B cell (primary cell): ENCODE measurements at places on chromosomes 7 and 10. TPM values are rescaled to one million over a fixed set of nuclear protein-coding genes. Genes with fewer than 3 reads are reported as not detected.

DNA sequence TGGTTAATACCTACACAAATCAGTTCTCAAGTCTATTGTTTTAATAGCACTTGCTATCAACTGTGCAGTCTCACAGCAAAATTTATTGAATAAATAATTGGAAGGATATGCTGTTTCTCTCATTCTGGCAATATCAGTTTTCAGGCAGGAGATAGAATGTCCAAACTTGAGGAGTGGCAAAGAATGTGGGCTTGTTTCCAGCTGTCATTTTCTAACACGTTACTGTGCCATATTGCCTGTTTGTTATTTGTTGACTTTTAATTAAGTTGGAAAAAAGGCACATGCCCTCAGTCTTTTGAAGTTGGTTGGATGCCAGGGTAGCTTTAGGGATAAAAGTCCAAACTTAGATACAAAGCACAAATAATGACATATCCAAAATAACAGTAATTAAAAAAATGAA, 52.2 kb downstream of the MAGI2 start:
- DNase-seq = no peak

DNA sequence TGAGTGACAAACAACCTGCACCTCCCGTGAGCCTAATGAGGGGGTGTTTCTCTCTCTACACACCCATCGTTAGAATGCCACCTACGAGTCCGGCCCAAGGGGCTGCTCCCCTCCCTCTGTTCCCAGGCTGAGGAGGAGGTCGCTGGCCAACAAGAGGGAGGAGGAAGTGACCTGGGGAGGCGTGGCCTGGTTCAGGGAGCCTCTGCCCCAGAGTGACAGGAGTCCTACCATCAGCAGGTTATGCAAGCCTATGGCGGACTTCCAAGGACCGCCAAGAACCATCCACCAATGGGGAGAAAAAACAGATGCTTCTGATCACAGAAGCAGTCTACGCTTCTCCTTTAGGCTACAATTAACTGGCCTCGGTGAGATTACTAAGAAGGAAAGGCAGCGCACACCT, 12.3 kb upstream of the EGFR start:
- DNase-seq = no peak

GRCh38 chr10:102117391-102118159, 2.6 kb downstream of the LDB1 start:
- DNase-seq = peak; percentile 71

DNA sequence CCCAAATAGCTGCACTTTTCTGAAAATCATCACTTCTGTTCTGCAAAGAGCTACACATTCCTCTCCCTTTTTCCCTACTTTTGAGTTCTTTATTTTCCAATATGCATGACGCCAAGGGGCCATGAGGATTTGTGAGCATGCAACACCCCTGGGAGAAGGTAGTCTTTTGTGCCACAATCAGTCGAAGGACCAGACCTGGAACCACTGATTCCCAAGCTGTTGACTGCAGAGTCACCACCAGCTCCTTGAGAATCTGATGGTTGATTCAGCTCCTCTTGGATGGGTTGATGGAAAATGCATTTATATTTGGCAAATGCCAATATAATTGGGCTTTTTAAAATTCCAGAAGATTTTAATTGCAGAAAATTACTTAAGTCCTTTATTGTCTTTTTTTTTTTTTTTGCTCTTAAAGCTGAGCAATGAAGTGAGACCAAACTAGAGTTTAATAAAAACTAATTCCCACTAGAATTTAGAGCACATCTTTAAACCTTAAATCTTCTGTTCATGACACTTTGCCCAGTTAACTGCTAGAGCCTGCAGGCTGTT, 554.1 kb downstream of the TNS3 start:
- DNase-seq = no peak

- DNase-seq = peak; percentile 31
Observed at GRCh38 chr10:49594594-49594993, 15.5 kb upstream of the SLC18A3 start.

ZPBP gene
- polyA plus RNA-seq = 0.55 TPM in 1 of 2 replicates, not detected in the other

GRCh38 chr7:139708541-139708940, 69.3 kb downstream of the HIPK2 start:
- peak; percentile 72 for DNase-seq

GRCh38 chr7:149477494-149478443, 16.9 kb upstream of the ZNF777 start:
- DNase-seq = no peak

NEUROG3 gene
- polyA plus RNA-seq = 0.09 TPM in 1 of 2 replicates, not detected in the other

GRCh38 chr10:110422548-110422947, 75.2 kb upstream of the DUSP5 start:
- no peak for DNase-seq

CACUL1 gene
- 7.4 and 13.0 TPM in 2 replicates for polyA plus RNA-seq

DNA sequence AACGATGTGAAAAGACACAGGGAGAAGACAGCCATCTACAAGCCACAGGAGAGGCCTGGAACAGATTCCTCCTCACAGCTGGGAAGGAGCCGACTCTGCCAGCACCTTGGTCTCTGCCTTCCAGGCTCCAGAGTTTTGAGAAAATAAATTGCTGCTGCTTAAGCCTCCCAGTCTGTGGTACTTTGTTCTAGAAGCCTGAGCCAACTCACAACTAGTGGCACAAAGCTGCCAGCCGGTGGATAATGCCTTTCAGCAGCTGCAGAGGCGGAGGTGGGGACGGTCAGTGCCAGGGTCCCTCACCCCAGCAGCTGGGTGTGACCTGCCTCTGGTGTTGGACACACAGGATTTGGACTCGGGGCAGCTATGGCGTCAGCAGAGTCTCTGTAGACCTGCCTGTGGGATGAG, 255.4 kb upstream of the PITRM1 start:
- no peak for DNase-seq

GRCh38 chr10:122530177-122530576, 30.4 kb upstream of the DMBT1 start:
- no peak for DNase-seq

GRCh38 chr7:4713183-4713784, 31.2 kb downstream of the FOXK1 start:
- peak; percentile 53 for DNase-seq
